ENCODE measurements at places on chromosomes 1 and 21.

GRCh38 chr1:74791491-74791890 is 58.5 kb downstream of the TYW3 start:
- DNase-seq = no peak

DNA sequence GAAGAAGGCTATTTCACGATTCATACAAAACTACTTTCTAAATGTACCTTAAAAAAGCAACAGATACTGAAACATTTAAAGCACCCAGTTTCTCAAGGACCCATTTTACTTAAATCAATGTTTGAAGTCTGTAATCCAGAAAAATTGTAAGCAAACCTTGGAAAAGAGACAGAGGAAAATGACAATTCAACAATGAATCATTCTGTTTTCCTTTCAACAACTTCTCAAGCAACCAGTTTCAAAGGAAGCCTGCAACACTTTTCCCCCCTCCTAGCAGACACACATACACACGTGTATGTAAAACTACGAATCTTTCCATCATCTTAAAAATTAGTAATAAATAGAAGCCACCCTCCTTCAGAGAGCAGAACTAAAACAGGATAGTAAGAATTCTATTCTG is 1.2 kb downstream of the RERE start:
- DNase-seq = no peak

GRCh38 chr1:53080769-53081168 is 18.8 kb downstream of the PODN start:
- DNase-seq = peak; percentile 54

GRCh38 chr1:28663871-28664470 is 4.6 kb upstream of the GMEB1 start:
- no peak for DNase-seq

DNA sequence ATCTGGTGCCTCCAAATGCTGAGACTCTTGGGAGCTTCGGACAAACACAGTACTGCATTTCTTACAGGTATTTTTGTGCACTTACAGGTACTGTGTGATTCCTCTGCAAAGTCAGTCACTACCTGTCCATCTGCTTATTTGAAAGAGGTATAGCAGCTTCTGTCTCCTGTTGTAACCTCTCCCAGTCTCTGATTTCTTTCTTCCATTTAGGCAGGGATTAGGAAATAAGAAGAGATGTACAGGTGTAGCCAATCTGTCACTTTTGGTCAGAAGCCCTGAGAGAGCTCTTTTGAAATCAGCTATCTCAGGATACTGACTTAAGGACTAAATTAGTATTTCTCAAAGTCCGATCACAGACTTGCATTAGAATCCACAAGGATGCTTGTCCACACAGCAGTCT is 54.0 kb downstream of the AKT3 start:
- DNase-seq = no peak

- no peak for DNase-seq
Observed at GRCh38 chr1:174406421-174406820, 41.3 kb upstream of the GPR52 start.

DNA sequence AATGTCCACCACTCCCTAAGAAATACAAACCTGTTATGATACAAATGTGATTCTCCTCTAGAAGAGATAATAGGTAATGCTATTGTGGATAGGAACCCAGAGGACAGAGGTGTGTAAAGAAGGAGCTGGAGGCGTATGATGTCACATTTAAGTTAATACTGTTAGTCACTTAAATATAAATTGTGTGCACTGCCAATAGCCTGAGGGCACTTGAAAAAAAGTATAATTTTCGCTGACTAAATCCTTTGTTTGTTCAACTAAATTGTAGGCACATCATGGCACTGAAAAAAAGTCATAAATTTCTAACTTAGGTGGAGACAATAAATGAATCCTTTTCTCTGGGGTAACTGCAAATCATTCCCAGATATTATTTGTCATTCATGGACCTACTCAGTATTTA is 4.4 kb downstream of the RCSD1 start:
- no peak for DNase-seq

GRCh38 chr1:55542901-55543504 is 327.8 kb upstream of the USP24 start:
- DNase-seq = no peak

Data from upper lobe of right lung (tissue), 1 donor.